ENCODE measurements at places on chromosomes 1 and 21.

DNA sequence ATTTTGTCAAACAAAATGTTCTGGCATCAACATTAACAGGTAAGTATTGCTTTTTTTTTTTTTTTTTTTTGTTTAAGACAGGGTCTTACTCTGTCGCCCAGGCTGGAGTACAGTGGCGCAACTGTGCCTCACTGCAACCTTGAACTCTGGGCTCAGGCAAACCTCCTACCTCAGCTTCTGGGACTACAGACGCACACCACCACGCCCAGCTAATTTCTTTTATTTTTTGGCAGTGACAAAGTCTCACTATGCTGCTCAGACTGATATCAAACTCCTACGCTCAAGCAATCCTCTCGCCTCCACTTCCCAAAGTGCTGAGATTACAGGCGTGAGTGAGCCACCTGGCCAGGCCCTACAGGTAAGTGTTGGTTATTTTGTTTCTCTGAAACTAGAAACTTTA, 2.4 kb downstream of the TUT4 start:
- DNase-seq: no peak

GRCh38 chr1:228490120-228491078, 3.2 kb downstream of the RNF187 start:
- DNase-seq: no peak

- no peak for DNase-seq
Measured at GRCh38 chr1:10753299-10753698, 43.1 kb downstream of the CASZ1 start.

- no peak for DNase-seq
Measured at GRCh38 chr21:23522751-23523150, 2084.5 kb downstream of the MRPL39 start.

DNA sequence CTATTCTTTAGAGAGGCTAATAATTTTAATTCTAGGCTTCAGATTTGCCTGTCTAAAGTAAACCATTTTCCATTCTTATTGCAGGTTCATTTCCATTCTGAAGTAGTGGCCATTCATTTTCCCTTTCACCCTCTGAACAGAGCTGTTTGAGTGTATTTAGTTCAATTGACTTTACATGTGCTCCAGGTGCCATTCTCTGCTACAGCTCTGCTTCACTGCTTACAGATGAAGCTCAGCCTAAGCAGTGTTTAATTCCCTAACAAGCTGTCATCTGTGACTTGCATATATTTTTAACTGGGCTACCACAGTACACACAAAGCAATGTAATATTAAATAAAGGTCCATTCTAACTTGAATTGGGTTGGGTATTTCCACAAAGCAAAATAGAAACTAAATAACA, 1031.6 kb downstream of the KCNT2 start:
- DNase-seq: no peak

DNA sequence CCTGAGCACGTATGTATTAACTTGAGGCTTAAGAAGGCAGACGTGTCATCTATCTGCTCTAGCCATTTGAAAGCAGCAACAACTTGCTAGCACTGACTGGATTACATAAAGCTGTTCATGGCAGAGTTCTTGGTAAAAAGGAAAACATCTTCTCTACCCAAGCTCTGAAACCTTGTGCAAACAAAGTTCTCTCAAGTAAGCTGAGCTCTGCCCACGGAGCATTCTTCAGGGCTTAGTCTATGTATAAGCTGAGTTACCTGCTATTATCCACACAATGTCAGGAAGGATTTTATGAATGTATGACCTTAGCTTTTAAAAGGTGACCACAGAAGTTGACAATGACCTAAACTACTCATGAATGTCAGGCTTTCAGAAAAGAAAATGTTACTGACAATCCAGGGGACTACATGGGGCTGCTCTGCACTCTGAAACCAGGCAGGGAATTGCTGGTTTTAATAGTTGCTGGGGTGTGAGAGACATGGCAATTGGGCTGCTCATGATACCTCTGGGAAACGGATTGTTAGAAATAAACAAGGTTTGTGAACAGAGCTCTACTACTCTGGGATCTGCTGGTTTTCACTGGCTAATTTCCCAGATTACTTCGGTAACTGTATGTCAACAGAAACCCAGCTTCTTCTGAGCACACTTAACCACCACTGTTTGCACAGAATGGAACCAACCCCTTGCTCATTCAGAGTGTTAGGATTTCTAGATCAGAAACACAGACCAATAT, 29.6 kb upstream of the CCN1 start:
- no peak for DNase-seq

GRCh38 chr1:117671781-117672501, 66.1 kb downstream of the TENT5C start:
- DNase-seq: no peak

DNA sequence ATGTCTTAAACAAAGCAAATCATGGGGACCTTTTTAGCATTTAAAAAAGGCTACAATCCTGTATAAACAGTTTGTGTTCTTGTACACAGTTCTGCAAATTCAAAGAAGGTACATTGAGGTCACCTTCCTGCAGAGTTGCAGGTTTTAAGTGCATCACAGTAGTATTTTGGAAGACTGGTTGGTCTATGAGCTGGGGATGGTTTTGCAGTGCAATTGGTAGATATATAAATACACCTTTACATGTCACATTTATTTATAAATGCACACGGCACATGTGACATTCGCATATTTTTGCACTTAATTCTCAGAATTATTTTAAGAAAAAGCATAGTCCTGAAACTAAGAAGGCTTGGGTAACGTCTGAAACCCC, 599 bp upstream of the ITPKB start:
- no peak for DNase-seq

- DNase-seq: no peak
Measured at GRCh38 chr1:206568256-206568655, 44.0 kb downstream of the EIF2D start.

- DNase-seq: no peak
Measured at GRCh38 chr1:246836209-246836966, 95.4 kb downstream of the AHCTF1 start.

DNA sequence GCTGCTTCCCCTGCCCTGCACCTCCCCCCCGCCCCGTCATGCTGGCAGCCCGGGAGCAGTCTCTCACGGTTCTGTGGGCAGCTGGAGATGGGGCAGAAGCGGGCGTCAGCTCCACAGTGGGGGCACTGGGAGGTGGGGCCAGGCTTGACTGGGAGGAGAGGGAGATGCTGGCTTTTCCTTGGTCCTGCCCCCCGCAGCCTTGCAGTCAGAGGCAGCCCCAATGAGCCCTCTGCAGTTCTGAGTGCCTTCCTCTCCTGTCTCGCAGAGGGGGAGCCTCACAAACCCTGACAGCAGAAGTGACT, 21.7 kb downstream of the ARHGEF10L start:
- no peak for DNase-seq

DNA sequence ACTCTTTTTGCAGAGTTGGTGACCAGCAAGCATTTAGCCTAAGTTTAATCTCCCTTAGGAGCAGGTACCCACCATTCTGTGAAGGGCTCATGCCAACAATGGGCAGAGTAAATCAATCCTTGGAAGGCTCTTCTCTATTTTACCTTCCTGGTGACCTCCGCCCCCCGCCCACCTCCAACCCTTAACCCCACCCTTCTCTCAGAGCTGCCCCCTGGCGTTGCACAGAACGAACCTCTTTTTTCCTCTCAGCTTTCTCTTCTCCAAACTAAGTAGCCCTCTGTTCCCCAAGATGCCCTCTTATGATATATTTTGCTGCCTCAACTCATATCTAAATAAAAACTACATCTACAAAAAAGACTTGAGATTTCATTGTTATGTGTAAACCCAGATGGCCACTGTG, 186.8 kb downstream of the SEC16B start:
- no peak for DNase-seq

GRCh38 chr1:108190686-108191416, 9.3 kb downstream of the SLC25A24 start:
- no peak for DNase-seq

GRCh38 chr1:50860256-50860655, 99.8 kb downstream of the FAF1 start:
- no peak for DNase-seq

DNA sequence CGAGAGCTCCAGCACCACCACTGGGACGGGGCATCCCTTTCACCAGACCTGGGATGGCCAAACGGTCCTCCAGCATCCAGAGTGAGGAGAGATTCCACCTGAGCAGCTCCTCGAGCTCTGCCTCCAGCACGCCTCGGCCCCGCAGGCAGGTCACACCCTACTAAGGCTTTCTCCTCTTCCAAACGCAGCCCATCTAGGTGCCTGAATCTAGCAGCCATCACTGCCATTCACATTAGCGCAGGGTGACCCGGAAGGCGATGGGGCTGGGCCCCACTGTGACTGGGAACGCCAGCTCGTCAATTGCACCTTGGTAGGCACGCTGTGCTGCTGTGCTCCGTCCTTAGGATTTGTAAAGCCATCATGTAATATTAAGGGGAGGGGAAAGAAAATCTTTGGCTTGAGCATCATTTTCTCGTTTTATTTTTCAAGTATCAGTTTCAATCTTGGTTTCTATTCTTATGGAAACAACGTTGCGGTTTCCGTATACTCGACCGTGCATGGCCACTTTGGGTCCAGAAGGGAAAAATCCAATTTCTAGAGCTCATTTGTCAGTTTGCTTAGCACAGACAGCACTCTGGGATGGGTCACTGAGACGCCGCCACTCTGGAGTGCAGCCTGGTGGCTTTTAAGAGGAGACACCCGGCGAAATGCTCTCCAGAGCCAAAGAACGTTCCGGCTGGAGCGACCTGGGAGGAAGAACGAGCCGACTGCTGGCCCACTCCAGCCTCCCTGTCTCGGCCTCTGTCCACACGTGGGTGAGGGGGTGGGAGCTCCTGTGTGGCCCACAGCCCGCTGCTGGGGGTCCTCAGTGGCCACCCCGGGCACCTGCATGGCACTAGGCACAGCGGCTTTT, 173.6 kb downstream of the PRDM16 start:
- no peak for DNase-seq

GRCh38 chr1:220239966-220240365, 32.3 kb downstream of the RAB3GAP2 start:
- no peak for DNase-seq

GRCh38 chr1:64881281-64881680, 85.1 kb downstream of the JAK1 start:
- DNase-seq: no peak

DNA sequence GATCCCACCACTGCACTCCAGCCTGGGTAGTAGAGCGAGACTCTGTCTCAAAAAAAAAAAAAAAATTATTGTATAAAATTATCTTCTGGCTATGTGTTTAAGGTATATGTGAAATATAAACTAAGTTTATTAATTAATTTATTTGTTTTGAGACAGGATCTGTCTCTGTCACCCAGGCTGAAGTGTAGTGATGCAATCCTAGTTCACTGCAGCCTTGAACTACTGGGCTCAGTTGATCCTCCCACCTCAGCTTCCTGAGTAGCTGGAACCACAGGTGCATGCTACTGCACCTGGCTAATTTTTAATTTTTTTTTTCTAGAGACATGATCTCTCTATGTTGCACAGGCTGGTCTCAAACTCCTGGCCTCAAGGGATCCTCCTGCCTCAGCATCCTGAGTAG, 67.9 kb downstream of the RD3 start:
- DNase-seq: no peak

DNA sequence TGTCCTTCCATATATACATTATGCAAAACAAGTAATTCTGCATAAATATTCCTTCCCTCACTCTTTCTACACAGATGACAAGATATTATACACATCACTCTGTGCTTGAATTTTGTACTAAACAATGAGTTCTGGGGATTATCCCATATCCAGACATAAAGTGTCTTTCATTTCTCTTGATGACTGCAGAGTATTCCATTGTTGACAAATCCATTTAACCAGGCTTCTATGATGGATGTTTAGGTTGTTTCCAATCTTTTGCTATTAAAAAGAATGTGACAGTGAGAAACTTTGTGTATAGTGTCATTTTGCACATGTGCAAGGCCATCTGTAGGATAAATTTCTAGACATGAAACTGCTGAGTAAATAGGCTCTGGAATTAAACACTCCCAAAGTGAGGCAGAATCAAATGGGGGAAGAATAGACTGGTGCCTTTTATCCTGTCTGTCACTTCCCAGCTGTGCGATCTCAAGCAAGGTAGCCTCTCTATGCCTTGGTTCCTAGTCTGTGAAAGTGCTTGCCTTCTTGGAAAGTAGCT, 29.9 kb upstream of the ATP2B4 start:
- DNase-seq: no peak

- no peak for DNase-seq
Measured at GRCh38 chr1:196858811-196859210, 29.0 kb upstream of the CFHR4 start.

DNA sequence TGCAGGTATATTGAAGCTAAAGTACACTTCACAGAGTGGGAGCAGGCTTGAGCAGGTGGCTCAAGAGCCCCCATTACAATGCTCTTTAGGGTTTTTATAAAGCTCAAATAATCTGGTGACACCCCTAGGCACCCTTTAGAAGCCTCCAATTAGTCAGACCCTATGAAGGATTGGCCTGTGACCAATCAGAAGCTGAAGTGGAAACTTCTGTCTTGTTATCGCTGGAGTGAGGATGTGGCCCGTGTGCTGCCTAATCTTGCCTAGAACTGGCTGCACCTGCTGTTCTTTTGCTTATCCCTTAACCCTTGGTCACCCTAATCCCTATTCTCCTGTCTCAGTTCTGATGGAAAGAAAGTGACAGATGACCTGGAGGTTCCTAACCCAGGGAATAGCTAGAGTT, 70.8 kb upstream of the ABCG1 start:
- DNase-seq: no peak

DNA sequence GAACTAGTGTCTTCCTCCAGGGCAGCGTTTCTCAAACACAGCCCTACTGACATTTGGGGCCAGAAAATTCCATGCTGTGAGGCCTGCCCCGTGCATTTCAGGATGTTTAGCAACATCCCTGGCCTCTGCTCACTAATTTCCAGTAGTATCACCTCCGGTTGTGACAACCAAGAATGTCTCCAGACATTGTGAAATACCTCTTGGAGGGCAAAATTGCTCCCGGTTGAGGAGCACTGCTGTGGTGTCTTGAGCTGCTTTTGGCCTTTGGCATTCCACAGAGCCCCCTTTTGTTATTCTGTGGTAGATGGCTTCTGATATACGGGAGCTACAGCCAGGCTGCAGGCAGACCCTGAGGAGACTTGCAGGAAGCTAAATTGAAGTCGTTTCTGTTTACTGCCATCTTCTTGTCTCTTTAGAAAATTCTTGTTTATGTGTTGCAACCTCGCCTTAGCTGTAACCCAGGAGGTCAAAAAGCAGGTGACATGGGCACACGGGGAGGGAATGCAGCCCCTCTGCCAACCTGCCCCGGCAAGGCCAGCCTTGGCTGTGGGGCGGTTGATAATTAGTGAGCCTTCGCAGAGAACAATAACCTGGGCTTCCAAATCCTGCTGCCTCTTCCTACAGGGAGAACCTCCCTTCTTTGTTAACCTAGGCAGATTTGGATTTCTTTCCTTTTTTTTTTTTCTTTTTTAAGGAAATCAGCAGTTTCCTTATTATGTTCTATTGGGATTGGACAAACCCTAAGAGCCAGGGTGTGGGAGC, 74.7 kb upstream of the AKT3 start:
- no peak for DNase-seq

Measured in CD4-positive, alpha-beta T cell treated with Interleukin-6 at 100 ng/mL for 8 hours (primary cell).